ENCODE measurements at places on chromosomes 6 and 20. TPM values are rescaled to one million over a fixed set of nuclear protein-coding genes. Genes with fewer than 3 reads are reported as not detected.

Gene RPP21
- total RNA-seq: 262 TPM

DNA sequence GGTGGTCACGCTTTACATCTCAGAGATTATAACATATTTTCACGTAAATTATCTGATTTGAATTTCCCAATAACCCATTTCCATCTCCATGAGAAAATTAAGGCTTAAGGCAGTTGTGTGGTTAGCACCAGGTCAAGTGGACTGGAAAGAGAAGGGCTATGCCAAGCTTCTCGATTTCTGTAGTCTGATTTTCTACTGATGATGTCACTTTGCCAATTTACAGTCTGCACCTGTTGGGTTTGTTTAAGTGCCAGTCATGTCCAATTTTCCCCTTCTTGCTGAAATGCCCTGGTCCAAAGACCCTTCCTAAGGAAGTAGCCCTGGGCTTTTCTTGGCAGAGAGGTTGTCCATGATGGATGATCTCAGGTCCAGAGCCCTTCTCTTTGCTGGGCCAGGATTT, 562.3 kb upstream of the BTBD3 start:
- no peaks in the 10 kb centered on the region for H3K27me3 ChIP-seq
- H3K4me3 ChIP-seq: no peak overlapping the region
- H3K36me3 ChIP-seq: no peaks in the 10 kb centered on the region
- H3K4me1 ChIP-seq: no peaks in the 10 kb centered on the region
- no peak overlapping the region for H3K27ac ChIP-seq

- no peak overlapping the region for H3K27ac ChIP-seq
- no peaks in the 10 kb centered on the region for H3K4me1 ChIP-seq
- no peaks in the 10 kb centered on the region for H3K27me3 ChIP-seq
- DNase-seq: no peak
Measured at GRCh38 chr6:36235309-36235708, 34.6 kb upstream of the PNPLA1 start.

Gene SRXN1
- 28.8 TPM for total RNA-seq

DNA sequence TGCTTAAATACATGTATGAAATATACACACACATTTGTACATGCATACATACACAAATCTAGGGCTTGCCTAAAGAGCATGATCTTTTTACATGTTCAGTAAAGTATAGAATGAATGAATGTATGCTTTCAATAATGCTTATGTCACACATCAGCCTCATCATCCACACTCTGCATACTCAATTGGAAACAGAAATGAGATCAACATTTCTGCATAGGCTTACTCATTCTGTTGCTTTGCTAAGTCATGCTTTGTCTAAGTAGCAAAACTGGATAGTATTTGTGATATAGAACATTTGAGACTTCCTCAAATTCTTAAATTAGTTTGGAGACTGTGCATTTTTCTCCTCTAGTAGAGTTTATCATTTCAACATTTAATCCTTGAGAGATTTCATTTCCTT, 343.3 kb downstream of the ADGRB3 start:
- H3K27ac ChIP-seq: no peak overlapping the region
- H3K36me3 ChIP-seq: no peaks in the 10 kb centered on the region
- DNase-seq: no peak

Gene OXT
- total RNA-seq: not detected

- no peak overlapping the region for H3K4me3 ChIP-seq
- no peak overlapping the region for H3K27ac ChIP-seq
- no peak for DNase-seq
- H3K36me3 ChIP-seq: no peaks in the 10 kb centered on the region
- no peaks in the 10 kb centered on the region for H3K4me1 ChIP-seq
Measured at GRCh38 chr6:21496706-21497105, 96.8 kb upstream of the SOX4 start.

DNA sequence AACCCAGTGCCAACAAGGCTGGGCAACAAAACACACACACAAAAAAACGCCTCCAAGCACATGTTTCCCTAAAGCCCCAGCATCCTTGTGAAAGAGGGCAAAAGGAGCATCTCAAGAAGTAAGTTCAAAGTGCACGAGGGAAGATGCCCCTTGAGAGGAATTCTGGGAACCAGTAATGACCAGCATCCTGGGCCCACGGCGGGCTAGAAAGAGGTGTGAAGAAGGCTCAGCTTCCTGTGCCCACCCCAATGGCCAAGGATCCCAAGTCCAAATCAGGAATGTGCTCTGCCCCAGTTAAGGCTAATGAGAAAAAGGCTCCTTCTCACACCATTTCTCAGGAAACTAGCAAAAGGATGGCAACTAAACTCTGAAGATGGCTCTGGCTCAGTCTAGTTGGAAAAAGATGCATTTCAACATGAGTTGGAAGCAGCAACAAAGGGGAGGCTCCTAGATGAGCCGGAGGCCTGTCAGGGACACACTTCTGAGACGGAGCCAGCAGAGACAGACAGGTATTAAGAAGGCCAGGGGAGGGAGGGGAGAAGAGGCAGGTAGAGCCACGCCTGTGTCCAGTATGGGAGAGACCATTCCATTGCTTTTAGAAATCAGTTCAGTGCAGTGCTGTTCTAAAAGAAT, 3.2 kb downstream of the RIMS4 start:
- peaks cover 11% of the 10 kb centered on the region for H3K27me3 ChIP-seq
- DNase-seq: no peak
- no peak overlapping the region for H3K4me3 ChIP-seq
- H3K4me1 ChIP-seq: peaks cover 7% of the 10 kb centered on the region
- no peak overlapping the region for H3K27ac ChIP-seq

DNA sequence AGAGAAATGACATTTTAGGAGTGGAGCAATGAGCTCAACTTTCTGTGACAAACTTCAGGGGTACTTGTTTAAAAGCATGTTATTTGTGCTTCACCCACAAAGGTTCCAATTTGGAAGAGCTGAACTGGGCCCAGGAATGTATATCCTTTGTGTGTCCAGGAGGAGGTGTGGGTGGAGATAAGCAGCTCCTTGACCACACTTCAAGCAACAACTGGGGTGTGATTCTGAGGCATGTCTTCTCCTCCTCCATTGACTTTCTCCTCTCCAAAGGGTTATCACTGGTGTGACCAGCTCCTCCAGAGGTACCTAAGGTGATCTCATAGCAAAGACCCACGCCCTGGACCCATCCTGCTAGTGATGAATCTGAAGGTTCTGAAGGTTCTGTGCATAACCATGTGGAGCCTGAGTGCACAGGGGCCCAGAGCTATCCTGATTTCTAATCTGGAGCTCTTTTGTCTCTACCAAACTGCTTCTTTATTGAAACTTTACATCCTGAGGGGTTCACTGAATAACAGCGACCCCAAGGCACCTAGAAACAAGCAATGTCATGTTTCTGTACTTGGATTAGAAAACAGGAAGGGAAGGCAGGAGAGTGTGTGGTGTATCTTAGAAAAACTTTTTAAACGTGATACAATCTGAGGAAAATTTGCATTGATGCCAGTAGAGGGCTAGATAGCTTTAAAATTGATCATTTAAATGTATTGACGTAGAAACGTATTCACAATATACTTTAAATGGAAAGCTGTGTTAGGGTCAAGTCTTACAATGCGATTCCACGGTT, 60.9 kb upstream of the CD93 start:
- H3K4me1 ChIP-seq: peaks cover 87% of the 10 kb centered on the region
- no peak for DNase-seq
- no peaks in the 10 kb centered on the region for H3K36me3 ChIP-seq
- H3K27me3 ChIP-seq: no peaks in the 10 kb centered on the region

GRCh38 chr6:28167068-28167467, 25.4 kb downstream of the ZKSCAN8 start:
- H3K4me1 ChIP-seq: no peaks in the 10 kb centered on the region
- no peaks in the 10 kb centered on the region for H3K36me3 ChIP-seq
- no peak for DNase-seq
- H3K27me3 ChIP-seq: no peaks in the 10 kb centered on the region
- H3K4me3 ChIP-seq: no peak overlapping the region

GRCh38 chr6:57017069-57017468, 29.4 kb upstream of the KIAA1586 start:
- no peak for DNase-seq
- no peak overlapping the region for H3K4me3 ChIP-seq
- no peaks in the 10 kb centered on the region for H3K36me3 ChIP-seq
- H3K27ac ChIP-seq: no peak overlapping the region
- H3K27me3 ChIP-seq: no peaks in the 10 kb centered on the region
